Activated CD4-positive, alpha-beta T cell treated with anti-CD3 and anti-CD28 coated beads, Interleukin-2, amount 10 ng/mL, durations not matched to agents 7 days and 5 days (primary cell): ENCODE measurements at places on chromosomes 7 and 10.

DNA sequence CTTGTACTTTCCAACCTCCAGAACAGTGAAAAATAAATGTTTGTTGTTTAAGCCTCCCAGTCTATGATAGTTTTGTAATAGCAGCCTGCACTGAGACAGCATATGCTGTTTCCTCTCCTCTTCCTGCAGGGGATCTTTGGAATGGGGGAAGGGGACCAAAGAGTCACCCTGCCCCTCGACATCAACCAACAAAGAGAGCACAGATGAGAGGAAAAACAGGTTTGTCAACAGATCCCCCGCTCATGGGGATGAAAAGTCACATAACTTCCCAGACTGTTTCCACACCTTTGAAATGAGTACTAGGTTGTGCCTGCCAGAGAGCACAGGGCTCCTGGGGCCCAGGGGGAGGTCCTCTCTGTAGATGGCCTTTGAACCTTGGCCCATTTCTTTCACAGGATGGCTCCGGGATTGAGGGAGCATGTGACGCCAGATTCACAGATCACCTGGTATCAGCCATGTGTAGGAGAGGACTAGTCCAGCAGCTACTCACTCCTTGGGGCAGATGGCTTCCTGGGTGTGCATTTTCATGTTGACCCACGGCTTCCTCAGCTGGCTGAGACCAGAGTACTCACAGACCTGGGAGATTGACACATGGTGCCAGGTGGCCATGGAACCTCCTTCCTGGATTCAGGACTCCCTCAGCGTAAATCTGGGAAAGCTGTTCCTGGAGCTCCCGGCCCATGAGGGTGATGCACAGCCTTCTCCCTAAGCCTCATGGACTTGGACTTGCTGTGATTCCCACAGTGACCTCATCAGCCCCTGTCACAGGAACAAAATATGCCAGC, 125.6 kb downstream of the CXCL12 start:
- DNase-seq = no peak

DNA sequence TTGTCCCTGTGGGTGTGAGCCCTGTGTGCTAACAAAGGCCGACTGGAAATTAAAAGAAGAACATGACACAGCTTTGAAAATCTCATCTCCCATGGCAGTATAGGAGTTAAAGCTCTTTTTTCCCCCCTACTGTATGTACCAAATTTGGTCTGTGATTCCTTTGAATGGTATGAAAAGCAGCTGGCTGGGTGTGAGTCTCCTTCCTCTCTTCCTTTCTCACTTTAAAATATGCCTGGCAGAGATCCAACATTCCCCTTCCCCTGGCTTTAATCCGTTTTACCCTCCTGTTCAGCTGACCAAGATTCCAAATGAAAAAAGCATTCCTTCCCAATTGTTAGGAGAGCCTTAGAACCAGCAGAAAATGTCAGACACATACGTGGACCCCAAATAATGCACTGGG, 225.0 kb upstream of the CELF2 start:
- no peak for DNase-seq

DNA sequence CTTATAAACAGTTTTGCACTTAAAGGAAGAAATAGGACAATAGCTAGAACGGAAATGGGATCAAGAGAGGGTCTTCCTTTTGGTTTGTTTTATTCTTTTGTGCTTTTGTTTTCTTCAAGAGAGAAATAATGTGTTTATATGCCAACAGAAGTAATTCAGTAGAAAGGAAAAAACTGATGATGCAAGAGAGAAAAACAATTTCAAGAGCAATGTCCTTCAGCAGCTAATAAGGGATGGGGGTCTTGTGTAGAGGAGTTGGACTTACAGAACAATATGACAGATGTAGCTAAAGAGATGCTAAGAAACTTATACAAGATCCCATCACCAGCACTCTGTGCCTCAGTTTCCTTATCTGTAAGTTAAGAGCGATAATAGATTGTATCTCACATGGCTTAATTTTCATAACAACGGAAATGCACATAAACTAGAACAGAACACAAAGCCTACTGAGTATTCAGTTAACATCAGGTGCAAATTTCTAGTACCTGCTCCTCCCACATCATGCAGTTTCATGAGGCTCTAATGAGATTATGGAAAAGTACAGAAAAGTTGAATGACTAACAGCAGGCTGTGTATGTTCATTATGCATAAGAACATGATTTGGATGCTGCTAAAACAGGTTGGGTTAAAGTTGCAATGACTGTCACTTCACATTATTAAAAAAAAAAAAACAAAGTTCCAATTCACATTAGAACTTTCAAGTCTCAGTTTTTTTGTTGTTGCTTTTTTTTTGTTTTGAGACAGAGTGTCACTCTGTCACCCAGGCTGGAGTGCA, 17.2 kb downstream of the HERPUD2 start:
- no peak for DNase-seq

DNA sequence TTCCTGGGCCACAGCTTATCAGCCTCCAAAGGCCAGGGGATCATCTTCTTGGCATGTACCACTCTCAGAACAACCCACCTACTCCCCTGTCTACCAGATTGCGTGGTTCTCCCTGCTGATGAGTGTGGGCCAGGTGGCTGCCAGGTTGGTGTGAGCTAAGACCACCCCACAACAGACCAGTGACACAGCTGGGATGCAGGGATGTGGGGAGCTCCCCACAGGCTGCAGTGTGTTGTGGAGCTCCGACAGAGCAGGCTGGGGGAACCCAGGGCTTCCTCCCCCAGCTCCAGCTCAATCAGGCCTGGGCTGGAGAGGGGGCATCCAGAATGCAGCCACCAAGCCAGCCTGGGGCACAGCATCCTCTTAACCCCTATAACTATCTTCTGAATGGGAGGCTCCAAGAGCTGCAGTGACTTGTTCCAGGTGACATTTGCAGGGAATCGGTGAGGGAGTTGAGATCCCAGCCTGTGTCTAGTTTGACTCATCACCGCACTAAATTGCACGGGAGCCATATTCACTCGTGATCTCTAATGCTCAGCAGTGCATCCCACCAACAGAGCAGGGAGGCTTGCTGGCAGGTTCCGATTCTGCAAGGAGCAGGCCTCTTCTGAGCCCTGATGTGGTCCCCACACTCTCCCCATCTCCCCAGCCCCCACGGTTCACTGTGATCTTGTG, 596 bp upstream of the GDF2 start:
- DNase-seq = no peak

DNA sequence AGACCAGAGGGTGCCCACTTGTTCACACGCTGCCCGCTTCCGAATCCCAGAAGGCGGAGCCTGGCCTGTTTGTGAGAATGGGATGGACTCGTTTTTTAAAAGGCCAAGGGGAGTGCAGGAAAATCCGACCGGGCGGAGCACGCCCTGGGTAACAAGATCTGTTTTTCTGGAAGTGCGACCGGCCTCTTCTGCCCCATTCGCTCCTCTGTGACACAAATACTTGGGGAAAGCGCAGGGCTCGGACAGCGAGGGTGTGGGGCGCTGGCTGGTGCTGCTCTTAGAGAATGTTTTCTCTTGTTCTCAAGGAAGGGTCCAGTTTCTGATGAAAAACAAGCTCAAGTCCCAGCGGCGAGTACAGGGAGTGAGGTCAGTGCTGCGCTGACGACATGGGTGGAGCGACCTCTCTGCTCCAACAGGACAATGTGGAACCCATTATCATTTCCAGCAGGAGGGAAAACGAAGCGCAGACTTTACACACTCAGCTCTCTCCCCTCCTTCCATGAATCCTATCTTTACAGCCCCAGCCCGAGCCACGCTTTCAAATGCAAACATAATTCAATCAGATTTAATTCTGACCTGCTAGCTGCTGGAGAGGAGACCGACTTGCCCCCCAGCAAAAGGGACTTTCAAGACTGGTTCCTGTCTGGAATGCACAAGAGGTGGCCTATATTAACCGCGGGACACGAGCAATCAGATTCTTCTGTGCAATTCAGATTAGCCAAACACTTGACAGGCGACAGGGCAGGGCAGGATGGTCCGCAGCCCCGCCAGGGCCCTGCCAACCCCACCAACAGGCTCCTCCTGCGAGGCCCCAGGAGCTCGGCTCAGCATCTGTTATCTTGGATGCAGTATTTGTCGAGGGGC, 1.1 kb downstream of the RADIL start:
- no peak for DNase-seq

- no peak for DNase-seq
Observed at GRCh38 chr7:27212497-27213432, 12.9 kb upstream of the HOXA13 start.

DNA sequence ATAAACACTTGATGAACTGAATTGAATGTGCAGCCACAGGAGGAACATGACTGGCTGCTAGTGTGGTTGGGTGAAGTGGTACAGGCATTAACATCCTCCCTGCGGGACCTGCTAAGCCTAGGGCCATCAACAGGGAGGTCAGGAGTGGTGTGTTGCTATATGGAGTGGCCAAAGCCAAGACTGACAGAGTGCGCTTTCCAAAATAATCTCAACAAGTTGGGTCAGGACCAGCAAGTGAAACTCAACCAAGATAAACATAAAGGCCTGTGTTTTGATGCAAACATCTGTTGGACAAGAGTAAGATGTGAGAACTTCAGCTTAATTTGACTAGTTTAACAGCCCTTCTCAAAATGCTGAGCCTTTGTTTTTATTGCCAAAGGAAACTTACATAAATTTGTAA, 97.7 kb downstream of the WDFY4 start:
- DNase-seq = no peak

GRCh38 chr10:79443338-79444198, 1.9 kb downstream of the ZCCHC24 start:
- DNase-seq = no peak

DNA sequence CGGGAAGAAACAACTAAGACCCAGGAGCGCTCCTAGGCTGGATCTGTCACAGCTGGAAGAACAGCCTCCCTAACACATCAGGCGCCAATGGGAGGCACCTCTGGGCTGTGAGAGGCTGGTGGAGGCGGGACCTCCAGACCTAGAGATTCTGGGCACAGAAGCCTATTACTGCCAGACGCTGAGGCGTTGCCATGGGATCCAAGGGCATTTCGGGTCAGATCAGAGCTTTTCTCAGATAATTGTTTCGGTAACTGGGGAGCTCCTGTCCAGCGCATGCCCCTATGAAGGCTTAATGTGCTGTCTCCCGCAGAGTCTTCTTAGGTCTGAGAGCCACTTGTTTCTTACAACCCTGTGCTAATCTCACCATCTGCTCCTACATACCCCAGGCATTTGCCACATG, 339.2 kb downstream of the ZNF716 start:
- no peak for DNase-seq

DNA sequence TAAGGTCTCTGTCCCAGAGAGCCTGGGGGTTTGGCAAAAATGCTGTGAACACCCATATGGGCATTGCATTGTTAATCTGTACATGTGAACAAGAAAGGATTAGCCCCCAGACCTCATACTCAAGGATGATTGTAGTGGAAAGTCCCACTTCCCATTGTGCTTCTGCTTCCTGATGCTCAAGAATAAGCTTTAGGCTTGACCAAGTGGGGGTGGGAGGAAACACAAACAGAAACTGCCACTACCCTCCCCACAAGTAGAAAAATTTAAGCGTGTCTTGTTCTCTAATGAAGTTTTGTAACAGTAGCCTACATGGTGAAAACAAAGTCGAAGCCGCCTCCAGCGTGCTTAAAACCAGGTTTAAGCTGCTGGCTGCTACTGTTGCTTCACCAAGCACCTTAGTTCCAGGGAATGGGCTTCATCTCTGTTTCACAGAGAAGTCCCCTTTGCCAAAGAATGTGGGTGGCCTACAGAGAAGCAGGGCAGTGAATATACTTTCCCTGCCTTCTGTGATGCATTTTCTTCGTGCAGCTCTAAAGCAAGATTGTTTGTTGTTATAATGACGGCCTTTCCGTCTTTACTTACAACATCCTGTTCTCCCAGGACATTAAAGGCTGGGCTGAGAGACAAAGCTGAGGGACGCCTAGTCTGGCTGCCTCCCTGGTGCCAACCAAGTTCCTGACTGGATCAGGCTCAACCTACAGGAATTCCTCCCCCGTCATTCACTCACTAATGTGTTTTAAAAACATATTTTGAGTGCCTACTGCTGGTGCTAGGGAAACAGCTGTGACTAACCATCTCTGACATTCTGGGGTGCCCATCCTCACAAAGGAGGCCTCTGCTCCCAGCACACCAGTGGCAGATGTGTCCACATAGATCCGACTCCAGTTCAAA, 32.1 kb upstream of the CCSER2 start:
- no peak for DNase-seq

DNA sequence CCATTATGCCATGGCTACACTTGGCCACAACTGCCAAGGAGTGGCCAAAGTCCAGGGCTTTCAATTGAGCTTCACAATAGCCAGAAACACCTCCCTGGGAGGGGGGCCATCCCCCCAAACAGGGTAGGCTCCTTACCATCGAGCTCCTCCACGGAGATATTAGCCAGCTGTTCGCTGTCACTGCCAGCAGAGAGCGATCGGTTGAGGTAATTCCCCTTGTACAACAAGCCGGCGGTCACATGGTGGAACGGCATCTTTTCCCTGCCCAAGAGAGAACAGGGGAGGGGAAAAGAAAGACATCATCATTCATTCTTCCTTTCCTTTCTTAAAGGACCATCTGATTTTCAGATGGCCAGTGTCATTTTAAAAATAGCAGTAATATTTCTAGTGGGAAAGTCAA, 133.6 kb downstream of the CALN1 start:
- DNase-seq = no peak

DNA sequence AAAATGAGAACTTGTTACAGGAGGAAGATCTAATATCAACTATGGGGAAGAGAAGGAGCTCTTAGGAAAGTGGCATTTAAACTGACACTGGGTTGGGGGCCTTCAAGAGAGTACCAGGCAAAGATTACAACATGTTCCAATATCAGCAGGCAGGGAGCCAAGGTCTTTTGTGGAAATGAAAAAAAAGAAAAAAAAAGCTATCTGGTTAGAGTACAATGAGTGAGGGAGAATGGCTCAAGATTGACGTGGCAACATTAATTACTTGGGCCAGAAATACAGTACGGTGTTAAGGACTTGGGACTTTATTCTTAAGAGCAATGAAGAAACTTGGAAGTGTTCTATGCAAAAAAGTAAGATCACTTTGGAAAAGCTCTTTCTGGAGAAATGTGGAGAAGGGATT, 132.3 kb upstream of the CDK1 start:
- no peak for DNase-seq
